Nucleus accumbens (tissue), 56 donors: ENCODE measurements at places on chromosomes 2 and 18.

DNA sequence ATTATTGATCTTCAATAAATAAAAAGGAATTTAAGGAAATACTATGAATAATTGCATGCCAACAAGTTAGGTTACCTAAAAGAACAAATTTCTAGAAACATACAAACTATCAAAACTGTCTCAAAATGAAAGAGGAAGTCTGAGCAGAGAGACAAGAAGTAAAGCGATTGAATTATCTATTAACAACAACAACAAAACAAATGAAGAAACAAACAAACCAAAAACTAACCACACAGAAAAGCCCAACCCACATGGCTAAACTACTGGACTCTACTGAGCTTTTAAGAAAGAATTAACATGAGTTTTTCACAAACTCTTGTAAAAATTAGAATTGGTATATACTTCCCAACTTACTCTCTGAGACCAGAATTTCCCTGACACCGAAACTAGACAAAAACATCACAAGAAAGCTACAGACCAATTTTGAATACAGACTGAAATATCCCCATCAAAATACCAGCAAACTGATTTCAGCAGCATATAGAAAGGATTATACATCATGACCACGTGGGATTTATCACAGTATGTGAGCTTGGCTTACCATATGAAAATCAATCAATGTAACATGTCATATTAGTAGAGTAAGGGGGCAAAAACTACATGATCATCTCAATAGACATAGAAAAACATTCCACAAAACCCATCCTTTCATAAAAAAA is 16.6 kb upstream of the GALNT1 start:
- DNase-seq = no peak

- no peak for DNase-seq
These were observed 38.5 kb downstream of the CARF start for GRCh38 chr2:202950592-202950991.

- DNase-seq = no peak
These were observed 44.9 kb downstream of the MYO7B start for GRCh38 chr2:127580167-127581049.

DNA sequence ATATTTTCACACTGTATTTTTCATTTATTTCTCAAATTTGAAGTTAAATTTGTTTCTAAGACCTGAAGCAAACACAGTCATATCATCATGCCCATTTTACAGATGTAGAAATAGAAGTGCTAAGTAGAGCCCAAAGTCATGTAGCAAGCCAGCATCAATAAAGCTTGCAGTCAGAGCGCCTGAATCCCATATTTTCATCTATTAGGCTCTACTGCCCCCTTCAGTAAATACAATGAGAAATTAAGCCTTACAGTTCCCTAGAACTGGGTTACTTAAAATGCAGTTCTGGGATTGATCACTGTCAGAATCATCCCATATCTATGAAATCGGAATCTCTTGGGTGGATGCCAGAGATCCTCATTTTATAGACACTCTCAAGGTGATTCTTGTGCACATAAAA is 419.9 kb downstream of the TGIF1 start:
- no peak for DNase-seq

DNA sequence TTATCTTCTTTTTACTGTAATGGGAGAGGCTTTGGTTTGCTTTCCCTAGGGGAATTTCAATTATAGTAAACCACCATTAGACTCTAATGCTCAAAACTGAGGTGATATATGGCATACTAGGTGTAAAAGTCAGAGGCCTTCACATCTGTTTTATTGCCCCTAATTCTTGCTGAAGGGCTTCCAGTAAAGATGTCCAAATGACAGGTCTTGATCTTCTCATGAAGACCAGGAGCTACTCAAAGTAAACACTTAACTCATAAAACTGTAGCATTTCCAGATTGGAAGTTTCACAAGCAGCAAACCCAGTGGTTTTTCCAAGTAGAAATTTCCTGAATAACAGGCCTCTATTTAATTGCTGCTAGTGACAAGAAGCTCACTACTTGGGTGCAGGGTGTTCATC is 286.8 kb downstream of the RBM43 start:
- no peak for DNase-seq

GRCh38 chr18:37361335-37362157 is 204.1 kb downstream of the CELF4 start:
- DNase-seq = no peak

GRCh38 chr2:85244828-85245227 is 83.0 kb downstream of the TGOLN2 start:
- DNase-seq = no peak

DNA sequence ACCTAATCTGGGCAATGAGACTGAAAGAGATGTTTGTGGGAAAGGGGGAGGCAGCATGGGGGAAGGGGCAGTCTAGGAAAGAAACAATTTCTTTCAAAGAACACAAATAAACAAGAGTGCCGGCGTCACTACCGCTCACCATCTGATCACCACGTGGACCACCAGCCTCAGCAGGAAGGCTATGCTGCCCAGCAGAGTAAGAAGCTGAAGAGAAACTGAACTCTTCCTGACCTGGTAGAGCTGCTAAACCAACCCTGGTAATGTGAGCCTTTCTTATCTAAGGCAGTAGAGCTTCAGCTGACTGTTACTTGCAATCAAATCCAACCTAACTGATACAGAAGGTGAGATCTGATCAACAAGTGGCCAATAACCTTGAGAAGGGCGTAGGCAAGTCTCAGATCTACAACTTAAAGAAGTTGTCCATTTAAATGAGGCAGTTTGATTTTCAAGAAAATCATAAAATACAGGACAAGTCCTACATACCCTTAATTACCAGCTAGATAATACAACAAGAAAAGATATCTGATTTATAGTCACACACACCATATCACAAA is 44.2 kb upstream of the SPTBN1 start:
- DNase-seq = no peak

GRCh38 chr2:31089645-31090044 is 48.6 kb downstream of the GALNT14 start:
- no peak for DNase-seq

DNA sequence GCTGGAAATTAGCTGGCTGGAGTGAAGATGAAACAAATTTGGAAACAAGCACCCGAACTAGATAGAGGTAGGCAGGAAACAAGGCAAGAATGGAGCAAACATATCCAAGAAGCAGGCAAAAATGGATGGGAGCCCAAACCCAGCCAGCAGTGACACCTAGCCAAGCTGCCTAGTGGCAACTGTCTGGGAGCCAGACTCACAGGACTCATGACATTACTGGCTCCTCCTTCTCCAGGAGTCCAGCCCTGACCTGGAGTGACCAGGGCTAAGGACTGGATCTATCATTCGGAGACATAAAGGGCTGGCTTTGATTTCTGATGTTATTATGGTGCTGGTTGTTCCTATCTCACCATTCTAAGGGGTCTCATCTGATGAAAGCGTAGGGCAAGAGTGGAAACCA is 21.3 kb upstream of the ALK start:
- DNase-seq = no peak

GRCh38 chr2:120979921-120980320 is 244.3 kb downstream of the GLI2 start:
- DNase-seq = no peak

- DNase-seq = no peak
These were observed 86.4 kb upstream of the OTOS start for GRCh38 chr2:240226672-240227537.

DNA sequence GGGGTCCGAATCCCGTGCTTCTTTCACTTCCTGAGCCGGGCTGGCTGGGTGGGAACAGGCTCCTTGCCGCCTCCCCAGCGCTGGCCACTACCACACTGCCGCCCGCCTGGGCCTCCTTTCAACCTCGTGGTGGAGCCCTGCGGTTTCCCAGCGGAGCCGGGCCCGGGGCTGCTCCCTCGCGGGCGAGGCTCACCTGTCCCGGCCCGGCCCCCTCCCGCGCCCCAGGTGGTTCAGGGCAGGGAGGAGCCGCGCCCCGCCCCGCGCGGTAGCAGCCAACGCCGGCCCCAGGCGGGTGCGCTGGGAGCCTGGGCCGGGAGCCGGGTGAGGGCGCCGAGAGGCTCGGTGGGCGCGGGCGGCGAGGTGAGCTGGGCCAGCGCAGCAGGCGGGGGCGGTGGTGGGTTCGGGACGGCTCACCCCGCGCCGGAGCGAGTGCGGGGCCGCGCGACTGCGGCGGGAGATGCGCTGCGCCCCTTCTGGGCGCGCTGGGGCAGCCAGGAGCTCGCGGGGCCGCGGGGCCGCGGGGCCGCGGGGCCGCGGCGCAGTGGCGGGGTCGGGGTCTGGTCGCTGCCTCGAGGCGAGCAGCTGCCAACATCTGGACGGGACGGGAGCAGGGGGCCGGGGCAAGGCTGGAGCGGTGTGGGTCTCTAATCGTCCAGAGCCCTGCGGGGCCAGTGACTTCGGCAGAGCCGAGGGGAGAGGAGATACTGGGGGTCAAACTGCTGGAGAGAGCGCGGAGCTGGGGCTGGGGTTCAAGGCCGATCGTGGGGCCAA is at the start of gene LYPD6B:
Gene LYPD6B, plus strand, starts transcription at position 258 of the 771 bp plus-strand sequence. CDS start 92,250 bp downstream, outside the sequence.
- no peak for DNase-seq

DNA sequence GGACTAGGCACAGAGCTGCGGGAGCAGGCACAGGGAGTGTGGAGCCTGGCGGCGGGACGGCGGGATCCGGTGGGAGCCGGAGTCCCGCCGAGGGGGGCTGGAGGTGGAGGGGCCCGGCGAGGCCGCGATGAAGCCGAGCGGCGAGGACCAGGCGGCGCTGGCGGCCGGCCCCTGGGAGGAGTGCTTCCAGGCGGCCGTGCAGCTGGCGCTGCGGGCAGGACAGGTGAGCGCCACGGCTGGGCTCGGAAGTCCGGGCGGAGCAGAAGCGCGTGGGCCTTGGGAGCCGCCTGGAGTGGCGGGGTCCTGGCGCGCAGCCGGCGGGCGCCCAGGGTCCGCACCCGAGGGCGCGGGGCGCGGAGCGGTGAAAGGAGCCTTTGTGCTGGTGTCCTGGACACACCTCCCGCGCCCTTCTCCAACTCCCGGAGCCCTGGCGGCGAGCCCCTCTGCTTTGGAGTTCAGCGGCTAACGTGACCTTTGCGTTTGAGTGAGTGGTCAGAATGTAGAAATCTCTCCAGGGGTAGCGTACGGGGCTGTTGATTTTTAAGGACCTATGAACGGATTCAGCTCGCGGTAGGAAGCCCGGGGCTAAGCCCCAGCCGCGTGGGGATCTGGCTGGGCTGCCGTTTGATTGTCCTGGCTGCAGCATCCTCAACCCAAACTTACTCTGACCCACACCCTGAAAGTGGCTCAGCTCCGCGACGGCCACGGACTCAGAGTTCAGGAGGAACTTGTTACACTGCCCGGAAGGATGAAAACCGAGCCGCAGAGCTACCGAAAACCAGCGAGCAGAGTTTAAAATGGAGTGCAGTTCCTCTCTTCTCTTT is 448 bp downstream of the IMPA2 start:
- DNase-seq = no peak

- DNase-seq = peak; percentile 43
These were observed 131.5 kb downstream of the ATP9B start for GRCh38 chr18:79200546-79201268.

DNA sequence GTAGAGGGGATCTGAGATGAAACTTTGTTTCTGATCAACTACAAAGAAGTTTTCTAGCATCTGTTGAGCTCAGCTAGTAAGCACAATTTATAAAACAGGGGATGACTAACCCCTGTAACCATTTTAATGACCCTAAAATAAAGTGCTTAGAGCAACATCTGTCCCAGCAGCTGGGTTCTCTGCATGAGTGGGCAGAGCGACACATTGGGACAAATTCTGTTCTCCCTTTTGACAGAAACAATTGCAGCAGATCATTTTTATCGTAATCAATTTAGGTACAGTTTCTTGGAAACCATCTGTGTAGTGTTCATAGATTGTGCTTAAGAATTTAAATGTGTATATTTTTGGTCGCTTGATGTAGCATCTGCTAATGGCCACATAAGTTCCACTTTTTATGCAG is 678.0 kb downstream of the RNF144A start:
- DNase-seq = no peak

- DNase-seq = no peak
These were observed 40.2 kb downstream of the CCBE1 start for GRCh38 chr18:59657012-59657411.

DNA sequence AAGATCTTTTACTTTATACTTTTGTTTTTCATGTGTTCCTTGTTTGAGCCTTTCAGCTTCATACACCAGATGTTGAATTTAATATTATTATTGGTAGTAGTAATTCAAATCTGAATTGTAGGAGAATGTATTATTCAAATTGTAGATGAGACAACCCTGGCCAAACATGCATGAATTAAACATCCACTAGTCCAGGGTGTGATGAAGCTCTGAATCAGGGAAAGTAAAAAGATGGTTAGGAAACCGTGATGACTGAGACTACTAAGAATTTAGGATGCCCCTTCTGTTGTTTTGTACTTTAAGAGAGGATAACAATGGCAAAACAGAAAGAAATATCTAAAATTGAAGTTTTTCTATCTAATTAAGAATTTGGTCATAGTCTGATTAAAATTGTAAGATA is 227.8 kb upstream of the CDH2 start:
- DNase-seq = no peak
